Activated B cell treated with CpG ODN at 0.5 μM for 24 hours (primary cell): ENCODE measurements at places on chromosomes 7 and 10. TPM values are rescaled to one million over a fixed set of nuclear protein-coding genes. Genes with fewer than 3 reads are reported as not detected.

GHRHR gene
- not detected in 2 replicates for total RNA-seq

SPDYE11 gene
- not detected in 2 replicates for total RNA-seq

MYOZ1 gene
- total RNA-seq = not detected in 2 replicates

SCIN gene
- total RNA-seq = 0.05 TPM in 1 of 2 replicates, not detected in the other

CYP3A4 gene
- total RNA-seq = not detected in 2 replicates

CCDC3 gene
- 0.07 TPM in 1 of 2 replicates, not detected in the other for total RNA-seq

ZCCHC24 gene
- total RNA-seq = 1.1 and 1.3 TPM in 2 replicates

EPHA1 gene
- total RNA-seq = not detected in 2 replicates

OIT3 gene
- 0.17 TPM in 1 of 2 replicates, not detected in the other for total RNA-seq

FAM25G gene
- 1.2 TPM in 1 of 2 replicates, not detected in the other for total RNA-seq

GSTO2 gene
- 0.56 and 0.91 TPM in 2 replicates for total RNA-seq

ADAMTS14 gene
- 0.04 TPM in 1 of 2 replicates, not detected in the other for total RNA-seq

SORCS1 gene
- total RNA-seq = not detected in 2 replicates

SRGN gene
- 91.4 and 95.5 TPM in 2 replicates for total RNA-seq

IFRD1 gene
- 58.7 and 67.0 TPM in 2 replicates for total RNA-seq

SPAM1 gene
- total RNA-seq = not detected in 2 replicates

CCL24 gene
- total RNA-seq = 0.81 and 1.2 TPM in 2 replicates

KAT6B gene
- 39.6 and 45.2 TPM in 2 replicates for total RNA-seq

ST8SIA6 gene
- total RNA-seq = 0.13 TPM in 1 of 2 replicates, not detected in the other

RARRES2 gene
- total RNA-seq = not detected in 2 replicates

ATG9B gene
- 1.8 and 2.3 TPM in 2 replicates for total RNA-seq

DRGX gene
- not detected in 2 replicates for total RNA-seq

PNLIP gene
- total RNA-seq = not detected in 2 replicates
